KBM-7 (cell line): ENCODE measurements at places on chromosomes 12 and 14.
A peak's percentile ranks its signal among the peaks of the same experiment; 100 is the strongest.

- no peak for DNase-seq
These were observed 971.7 kb downstream of the FSCB start for GRCh38 chr14:43535231-43535838.

DNA sequence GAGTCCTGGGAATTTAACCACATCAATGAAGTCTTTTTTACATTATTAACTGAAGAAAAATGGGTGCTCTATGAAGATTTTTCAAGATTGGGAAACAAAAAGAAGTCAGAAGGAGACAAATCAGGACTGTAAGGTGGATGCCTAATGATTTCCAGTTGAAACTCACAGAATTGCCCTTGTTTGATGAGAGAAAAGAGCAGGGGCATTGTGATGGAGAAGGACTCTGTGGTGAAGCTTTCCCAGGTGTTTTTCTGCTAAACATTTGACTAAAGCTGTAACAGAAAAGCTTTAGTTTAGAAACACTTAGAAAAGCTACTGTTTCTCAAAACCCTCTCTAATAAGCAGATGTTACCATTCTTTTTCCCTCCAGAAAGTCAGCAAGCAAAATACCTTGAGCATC lies 5.8 kb downstream of the IRAK4 start:
- DNase-seq = no peak

DNA sequence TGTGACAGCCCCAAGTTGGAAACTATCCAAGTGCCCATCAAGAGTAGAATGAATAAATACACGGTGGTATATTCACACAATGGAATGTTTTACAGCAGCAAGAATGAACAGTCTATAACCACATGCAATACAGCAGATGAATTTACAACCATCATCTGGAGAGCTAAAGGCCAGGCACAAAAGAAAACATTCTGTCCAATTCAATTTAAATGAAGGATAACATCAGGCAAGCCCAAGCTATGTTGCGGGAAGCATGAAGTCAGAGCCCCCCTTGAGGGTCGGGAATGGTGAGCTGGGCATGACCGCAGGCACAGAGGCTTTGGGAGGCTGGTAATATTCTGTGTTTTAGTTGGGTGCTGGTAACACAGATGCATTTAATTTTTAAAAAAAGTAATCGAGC lies 76.0 kb downstream of the SYNE3 start:
- DNase-seq = no peak

- no peak for DNase-seq
These were observed 2.7 kb upstream of the AHNAK2 start for GRCh38 chr14:104980611-104981531.

- no peak for DNase-seq
These were observed 458.9 kb downstream of the NOVA1 start for GRCh38 chr14:26138764-26139445.

- DNase-seq = no peak
These were observed 19.3 kb upstream of the KRT80 start for GRCh38 chr12:52210925-52211650.

DNA sequence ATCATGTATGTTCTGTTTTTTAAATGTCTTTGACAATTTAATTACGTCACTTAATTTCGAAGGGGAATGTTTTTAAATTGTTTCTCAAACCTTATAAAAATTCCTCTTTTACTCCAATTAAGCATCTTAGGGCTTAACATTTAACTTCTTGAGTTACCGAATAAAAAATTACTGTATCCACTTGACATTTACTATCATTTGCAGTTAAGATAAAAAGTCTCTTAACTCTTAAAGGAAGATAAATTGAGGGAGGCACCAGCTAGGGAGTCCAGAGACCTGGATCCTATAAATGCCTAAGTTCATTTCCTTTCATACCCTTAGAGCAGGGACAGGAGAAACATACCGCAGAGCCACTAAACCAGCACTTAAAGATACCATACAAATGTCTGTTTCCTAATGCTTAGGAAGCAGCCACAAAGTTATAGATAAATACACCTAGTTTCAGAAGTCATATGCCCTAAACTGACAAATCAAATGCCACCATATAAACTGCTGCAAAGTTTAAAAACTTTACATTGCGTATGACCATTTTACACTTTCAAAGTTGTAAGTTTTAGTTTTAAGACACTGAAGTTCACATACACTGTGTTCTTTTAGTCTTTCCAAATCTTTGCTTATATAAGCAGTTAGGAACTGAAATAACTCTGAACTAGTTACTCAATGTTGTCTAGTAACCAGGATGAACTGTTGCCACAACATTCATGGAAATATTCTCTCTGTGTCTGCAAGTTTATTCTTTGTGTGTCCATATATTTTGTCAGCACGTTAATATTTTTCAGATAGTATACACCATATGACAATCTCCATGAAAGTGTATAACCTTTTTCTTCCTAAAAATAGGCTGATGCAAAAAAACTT lies 71.2 kb downstream of the GALNT4 start:
- no peak for DNase-seq

GRCh38 chr14:31897581-31898186 lies 179.4 kb upstream of the ARHGAP5 start:
- DNase-seq = no peak

DNA sequence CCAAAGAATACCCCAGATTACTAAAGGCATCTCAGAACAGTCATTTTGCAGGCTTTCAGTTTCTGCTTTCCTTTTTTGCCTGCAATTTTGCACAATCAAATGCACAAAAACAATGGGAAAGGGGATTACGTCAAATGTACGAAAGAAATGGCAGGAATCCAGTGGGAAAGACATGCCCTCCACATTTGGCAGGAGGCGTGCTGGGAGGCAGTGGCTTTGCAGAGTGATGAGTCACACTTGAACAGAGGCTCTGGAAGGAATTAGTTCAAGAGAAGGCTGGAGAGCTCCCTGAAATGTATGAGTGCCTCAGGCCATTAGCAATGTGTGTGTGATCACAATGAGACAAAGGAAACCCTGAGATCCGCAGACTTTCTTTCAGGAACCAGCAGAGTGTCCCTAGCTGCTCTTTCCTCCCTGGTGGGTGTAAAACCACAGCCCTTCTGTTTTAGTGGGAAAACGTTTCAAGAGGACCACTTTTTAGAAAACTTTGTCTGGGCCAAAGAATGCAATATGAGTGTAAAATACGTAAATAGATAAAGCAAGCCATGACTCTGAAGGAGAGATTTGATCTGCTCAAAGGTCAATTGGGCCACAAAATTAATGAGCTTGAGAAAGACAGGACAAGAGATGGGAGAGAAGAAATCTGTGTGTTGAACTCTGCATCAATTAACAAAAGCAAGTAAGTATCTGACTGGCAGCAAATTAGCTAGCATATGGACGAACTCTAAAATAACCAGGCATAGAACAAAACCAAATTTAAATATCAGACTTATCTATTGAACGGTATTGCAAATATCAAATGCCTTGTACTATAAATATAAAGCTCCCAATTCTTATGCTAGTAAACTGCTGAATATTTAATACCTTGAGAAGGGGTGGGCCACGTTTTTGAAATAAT lies 155.4 kb upstream of the PDE3A start:
- DNase-seq = peak; percentile 61

- DNase-seq = no peak
These were observed 118.1 kb upstream of the NAP1L1 start for GRCh38 chr12:76202621-76203020.

DNA sequence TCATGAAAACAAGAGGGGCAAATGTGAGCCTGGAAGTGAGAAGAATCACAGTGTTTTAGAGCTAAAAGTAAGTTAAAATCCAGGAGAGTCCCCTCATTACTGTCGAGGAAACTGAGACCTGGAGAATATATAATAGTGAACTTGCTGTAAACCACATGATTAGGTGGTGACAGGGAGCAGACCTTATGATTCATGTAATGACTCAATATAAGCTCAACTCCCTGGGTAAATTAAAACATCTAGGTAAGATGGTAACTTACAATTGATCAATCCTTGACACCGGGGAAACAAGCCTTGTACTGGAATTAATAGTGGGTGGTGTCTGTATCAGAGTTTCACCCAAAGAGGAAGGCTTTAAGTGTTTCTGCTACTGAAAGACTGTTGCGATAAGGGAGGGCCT lies 269.3 kb downstream of the SNAPC1 start:
- no peak for DNase-seq

DNA sequence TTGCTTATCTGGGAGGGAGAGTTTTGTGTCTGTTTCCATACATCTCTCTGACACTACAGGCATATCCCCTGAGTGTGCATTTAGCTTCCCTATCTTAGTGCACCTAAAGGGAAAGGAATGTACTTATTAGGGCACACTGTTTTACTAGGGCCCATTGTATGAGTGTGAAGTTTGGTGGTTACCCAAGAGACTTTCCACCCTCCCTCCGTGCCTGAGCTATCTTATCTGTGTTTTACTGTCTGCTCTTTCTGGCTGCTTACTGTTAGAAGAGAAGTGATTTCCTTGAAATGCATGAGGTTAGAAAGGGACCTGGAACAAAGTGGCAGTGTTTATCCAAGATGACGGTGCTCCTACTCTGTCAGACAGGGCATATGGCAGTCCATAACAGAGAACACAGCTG lies 8.5 kb upstream of the SVOP start:
- no peak for DNase-seq

- DNase-seq = peak; percentile 84
These were observed 2.9 kb downstream of the SCNN1A start for GRCh38 chr12:6372403-6373003.

DNA sequence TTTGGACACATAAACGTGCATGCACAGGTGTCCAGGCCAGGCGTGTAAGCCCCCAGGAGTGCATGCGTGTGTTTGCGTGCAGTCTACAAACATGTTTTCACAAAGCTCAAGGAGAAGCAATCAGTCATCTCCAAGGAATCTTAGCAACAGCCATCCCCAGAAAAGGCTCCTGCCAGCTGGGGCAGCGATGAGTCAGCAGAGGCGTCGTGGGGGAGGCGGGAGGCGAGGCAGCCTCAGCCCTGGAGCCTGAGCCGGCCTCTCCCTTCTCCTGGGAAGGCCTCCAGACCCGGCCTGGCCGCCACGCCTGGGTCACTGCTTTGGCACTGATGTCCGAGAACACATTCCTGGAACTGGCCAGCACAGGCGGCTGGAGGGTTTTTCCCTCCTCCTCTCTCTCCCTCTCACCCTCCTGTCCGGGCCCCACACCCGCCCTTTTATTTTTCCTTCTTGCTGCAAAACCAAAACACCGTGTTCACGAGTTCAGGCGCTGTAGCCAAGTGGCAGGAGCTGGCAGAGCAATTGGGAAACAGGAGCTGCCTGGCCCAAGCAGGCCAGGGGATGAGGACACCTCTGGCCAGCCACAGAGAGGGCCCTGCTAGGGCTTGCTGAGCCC lies 92.7 kb downstream of the LRRC74A start:
- peak; percentile 57 for DNase-seq

DNA sequence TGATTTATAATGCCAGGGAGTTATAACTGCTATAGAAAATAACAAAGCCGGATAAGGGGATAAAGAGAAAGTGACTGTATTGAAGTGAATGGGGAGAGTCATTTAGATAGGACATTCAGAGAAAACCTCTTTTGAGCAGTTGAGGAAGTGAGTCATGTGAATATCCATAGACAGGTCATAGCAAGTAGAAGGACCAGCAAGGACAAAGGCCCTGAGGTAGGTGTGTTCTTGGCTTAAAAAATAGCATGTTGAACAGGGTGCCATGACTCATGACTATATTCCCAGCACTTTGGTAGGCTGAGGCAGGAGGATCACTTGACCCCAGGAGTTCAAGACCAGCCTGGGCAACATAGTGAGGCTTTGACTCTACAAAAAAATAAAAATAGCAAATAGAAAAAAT lies 51.5 kb upstream of the RAP1B start:
- no peak for DNase-seq

DNA sequence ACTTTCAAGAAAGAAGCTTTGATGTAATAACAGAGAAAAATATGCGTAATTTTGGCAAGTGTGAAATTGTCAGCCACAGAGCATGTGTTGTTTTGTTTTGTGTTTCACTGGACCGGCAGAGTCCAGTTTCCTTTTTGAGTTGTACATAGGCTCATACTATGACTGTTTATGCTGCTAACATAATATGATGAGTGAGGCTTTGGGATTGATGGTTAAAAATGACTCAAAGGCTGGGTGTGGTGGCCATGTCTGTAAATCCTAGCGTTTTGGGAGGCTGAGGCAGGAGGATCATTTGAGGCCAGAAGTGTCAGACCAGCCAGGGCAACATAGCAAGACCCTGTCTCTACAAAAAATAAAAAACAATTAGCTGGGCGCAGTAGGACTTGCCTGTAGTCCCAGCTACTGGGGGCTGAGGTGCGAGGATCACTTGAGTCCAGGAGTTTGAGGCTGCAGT lies 487.9 kb downstream of the PCNX1 start:
- DNase-seq = no peak

GRCh38 chr12:9925705-9926393 lies 6.3 kb downstream of the CLEC2A start:
- DNase-seq = peak; percentile 61

GRCh38 chr14:67413806-67414769 lies 2.1 kb upstream of the PLEK2 start:
- DNase-seq = peak; percentile 77

DNA sequence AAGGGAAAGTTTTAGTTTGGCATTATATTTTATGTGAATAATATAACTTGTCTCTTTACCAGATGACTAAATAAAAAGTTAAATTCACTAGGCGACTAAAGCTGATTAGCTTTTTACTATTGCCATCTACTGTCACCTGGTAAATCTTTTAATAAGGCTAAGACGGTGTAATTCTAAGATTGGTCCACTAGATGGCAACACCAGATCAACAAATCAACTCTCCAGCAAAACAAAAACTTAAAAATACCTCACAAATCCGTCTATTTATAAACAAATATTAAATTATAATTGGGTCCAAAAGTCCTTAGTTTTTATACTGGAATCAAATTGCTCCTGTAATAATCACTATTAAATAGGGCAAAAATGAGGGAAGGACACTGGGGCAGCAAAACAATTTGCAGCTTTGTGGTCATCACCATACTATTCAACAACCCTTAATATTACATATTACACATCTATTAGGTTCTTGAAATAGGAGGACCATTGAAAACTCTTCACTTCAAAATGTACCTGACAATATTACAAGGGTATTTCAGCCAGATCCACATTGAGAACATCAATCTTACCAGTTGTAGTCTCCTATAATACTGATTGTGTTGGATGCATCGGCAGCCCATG lies 47.9 kb downstream of the GALC start:
- peak; percentile 58 for DNase-seq

- no peak for DNase-seq
These were observed 495.1 kb upstream of the CCDC196 start for GRCh38 chr14:65991104-65991503.

DNA sequence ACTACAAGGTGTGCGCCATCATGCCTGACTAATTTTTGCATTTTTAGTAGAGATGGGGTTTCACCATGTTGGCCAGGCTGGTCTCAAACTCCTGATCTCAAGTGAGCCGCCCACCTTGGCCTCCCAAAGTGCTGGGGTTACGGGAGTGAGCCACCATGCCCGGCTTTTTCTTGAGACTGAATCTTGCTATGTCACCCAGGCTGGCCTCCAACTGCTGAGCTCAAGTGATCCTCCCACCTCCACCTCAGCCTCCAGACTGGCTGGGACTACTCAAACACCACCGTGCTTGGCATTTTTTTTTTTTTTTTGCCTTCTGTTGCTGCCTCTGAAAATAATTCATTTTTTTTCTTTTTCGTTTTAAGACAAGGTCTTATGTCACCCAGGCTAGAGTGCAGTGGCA lies 8.2 kb upstream of the ESPL1 start:
- DNase-seq = no peak

GRCh38 chr14:22448035-22448904 lies 140.8 kb downstream of the DAD1 start:
- peak; percentile 95 for DNase-seq

- no peak for DNase-seq
These were observed 52.2 kb upstream of the CFL2 start for GRCh38 chr14:34766606-34767005.
